ENCODE measurements at places on chromosomes 11 and 22. TPM values are rescaled to one million over a fixed set of nuclear protein-coding genes. Genes with fewer than 3 reads are reported as not detected.

DNA sequence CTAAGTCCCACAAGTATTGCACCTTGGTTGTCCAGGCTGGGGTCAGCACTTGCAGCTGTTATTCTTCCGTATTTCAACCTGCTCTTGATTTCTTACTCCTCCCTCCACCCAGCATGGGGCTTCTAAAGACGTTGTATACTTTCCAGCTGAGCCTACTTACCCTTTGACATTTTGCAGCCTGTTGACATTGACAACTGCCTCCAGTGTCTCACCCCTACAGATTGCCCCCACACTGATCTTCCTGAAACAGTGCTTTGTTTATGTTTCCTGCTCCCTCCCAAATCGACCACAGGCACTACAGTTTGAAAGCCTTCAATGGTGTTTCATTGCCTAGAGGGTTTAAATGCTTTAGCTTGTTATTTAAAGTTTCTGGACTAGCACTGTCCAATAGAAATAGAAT lies 56.6 kb downstream of the FAM83F start:
- no peak for DNase-seq

DNA sequence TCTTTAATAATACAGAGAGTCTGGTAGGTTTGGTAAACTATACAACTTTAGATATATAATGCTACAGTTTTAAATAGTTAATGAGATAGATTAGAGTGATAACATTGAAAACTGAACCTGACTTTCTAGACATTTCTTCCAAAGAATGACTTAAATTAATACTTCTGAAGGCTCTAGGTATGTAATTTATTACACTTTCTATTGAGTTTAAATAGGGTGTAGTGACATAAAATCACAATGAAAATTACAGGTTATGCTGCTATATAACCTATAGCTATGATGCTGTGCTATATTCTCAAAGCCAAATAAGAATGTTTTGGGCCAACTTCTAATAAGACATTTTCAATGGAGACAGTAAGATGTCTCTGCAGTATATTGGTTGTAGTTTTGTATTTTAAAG lies 7.7 kb downstream of the HIPK3 start:
- no peak for DNase-seq

DNA sequence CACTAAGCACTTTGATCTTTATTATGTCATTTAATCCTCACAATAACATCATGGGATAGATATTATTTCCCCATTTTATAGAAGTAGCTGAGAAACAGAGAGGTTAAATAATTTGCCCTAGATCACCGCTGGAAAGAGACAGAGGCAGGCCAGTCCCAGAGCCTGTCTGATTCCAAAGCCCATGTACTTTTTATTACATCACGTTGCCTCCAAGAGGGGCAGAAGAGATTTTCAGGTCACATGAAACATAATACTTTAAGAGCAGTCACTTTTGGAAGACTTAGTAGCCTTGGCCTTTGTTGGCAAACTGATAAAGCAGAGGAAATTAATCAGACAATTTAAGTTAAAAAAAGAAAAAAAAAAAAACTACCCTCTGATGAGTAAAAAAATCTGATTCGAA lies 200.2 kb upstream of the ARHGAP20 start:
- DNase-seq, result no peak

GRCh38 chr11:11306855-11307254 lies 46.2 kb downstream of the CSNK2A3 start:
- DNase-seq, result no peak

DNA sequence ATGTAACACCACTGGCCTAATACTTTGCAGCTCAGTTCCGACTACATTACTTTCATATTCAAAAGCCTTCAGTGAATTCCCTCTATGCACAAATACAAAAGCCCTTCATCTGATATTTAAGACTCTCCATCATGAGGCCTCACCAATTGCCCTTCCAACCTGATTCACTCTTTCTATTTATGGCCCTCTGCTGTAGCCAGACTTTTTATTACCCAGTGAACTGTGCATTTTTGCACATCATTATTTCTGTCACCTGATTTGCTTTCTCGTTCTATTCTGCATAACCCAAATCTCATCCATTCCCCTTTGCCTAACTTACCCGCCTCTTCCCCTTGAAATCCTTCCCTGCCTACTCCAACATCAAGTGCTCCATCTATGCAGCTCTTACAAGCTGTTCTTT lies 78.3 kb downstream of the BBOX1 start:
- DNase-seq, result no peak

DNA sequence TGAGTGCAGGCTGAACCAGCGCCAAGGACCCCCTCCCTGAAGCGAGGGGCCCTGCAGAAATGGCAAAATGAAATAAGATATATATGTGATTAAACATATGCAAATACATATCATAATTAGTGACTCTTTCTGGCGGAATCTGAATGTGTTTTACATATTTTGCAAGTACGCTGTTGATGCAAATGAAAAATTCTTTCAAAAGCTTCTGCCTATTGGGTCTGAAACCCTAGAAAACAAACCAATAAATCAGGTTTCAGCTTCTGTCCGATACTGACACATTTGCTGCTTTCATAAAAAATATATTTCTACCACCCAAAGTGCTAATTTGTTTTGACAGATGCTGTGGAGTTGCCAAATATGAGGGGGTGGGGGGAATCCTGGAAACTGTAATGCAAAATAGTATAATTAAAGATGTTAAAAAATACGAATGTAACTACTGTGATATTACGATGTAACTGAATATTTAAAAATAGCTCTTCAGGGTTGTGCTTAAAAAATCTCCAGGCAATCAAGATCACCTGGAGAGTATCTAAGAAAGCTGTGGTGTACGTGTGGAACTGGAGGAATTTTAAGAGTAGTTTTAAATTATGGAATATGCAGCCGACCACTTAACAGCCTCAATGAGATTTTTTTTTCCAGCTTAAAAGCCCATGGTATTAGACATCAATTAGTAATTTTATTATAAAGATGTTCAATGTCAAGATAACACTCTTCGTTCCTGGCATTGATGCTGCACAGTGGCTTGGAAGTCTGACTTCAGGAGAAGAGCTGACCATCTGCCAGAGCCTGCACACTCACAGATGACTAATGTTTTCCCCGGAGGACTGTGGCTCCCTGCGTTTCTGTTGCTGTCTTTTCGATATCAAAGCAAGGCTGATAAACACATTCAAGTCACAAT lies 122.2 kb upstream of the RCN1 start:
- DNase-seq, result no peak

DNA sequence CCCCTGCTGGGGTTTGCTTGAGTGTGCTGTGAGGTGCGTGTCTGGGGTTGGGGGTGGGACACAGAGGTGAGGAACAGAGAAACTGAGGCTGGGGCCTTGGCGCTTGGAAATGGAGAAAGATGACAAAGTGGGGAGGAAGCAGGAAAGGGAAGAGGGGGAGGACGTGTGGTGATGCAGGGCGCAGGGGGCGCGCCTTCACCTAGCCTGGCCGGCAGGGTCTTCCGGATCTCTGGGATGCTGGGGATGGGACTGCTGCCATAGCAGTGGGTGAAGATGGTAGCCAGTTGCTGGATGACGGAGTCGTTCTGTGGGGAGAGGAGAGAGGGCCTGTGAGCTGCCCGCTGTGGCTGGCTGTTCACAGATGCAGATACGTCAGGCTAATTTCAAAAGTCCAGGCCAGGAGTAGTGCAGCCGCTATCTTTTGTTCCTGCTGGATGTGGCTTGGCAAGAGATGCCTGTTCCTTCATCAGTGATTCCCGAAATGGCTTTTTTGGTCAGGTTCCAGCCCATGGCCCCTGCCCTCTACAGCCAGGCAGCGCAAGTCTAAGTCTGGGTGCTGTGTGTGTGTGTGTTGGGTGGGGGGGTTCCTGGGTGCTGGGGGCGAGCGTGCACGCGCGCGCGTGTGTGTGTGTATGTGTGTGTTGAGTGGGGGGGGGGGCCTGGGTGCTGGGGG lies 54.8 kb downstream of the NAT10 start:
- no peak for DNase-seq

The ACRV1 gene
- total RNA-seq, result not detected

The RFPL1 gene
- total RNA-seq, result 0.05 TPM

The FAM180B gene
- total RNA-seq, result not detected

The SEC14L6 gene
- total RNA-seq, result 0.24 TPM

The VPREB1 gene
- total RNA-seq, result 2.5 TPM

The OR8J1 gene
- not detected for total RNA-seq
